ENCODE measurements at places on chromosomes 11 and 22.

DNA sequence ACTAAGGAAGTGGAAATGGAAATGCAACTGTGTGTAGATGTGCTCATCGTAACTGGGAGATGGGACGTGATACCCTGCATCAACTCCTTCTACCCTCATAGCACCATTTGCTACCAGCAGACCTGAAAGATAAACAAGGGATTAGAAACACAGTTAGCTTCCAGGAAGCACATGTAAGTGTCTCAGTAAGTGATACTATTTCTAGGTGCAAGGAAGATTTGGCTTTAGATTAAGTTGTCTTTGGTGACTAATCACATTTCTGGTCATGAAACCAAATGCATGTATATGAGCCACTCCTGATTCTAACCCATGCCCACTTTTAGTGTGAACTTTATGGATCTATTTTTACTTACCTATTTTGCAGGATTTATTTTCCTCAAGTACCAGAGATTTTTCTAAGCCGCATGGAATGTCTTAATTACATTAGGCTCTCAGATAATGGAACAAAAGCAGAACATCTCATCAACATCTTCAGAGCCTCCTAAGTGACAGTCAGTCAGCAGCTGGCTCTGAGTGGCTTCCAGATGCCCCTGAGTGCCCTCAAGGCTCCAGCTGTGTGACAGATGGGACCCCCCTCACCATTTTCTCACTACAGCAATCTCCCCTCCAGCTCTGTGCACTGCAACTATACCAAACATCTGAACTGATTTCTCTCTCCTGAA, 21.2 kb downstream of the SLC5A12 start:
- DNase-seq = no peak
- no peak overlapping the region for H3K4me3 ChIP-seq
- no peaks in the 10 kb centered on the region for H3K27me3 ChIP-seq
- no peak overlapping the region for H3K27ac ChIP-seq

GRCh38 chr11:42770444-42771065, 541.2 kb upstream of the API5 start:
- no peaks in the 10 kb centered on the region for H3K4me1 ChIP-seq
- no peaks in the 10 kb centered on the region for H3K27me3 ChIP-seq

DNA sequence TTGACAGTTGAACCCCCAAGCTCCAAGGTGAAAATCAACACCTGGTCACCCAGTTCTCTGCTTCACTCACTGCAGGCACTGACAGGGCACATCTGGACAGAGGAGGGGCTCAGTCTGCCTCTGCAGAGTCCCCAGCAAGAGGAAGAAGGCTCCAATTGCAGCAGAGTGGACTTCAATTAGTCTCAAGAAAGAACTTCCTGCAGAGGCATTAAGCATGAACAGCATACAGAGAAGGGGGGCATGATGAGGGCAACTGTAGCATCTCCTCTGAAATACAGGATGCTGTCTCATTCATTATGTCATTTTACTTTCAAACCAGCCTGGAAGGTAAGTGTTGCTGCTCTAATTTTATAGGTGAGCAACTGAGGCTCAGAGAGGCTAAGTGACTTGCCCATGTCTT, 11.1 kb downstream of the GDPD5 start:
- H3K27ac ChIP-seq = no peak overlapping the region
- DNase-seq = no peak
- H3K4me1 ChIP-seq = no peaks in the 10 kb centered on the region
- no peak overlapping the region for H3K4me3 ChIP-seq
- H3K36me3 ChIP-seq = no peaks in the 10 kb centered on the region
- no peaks in the 10 kb centered on the region for H3K27me3 ChIP-seq

- peaks cover 4% of the 10 kb centered on the region for H3K4me1 ChIP-seq
- H3K4me3 ChIP-seq = no peak overlapping the region
- no peak overlapping the region for H3K27ac ChIP-seq
Measured at GRCh38 chr11:110362971-110363509, 66.6 kb upstream of the RDX start.

All from suprapubic skin (tissue), 4 donors.